ENCODE measurements at places on chromosomes 12 and 14.
A peak's percentile ranks its signal among the peaks of the same experiment; 100 is the strongest.

DNA sequence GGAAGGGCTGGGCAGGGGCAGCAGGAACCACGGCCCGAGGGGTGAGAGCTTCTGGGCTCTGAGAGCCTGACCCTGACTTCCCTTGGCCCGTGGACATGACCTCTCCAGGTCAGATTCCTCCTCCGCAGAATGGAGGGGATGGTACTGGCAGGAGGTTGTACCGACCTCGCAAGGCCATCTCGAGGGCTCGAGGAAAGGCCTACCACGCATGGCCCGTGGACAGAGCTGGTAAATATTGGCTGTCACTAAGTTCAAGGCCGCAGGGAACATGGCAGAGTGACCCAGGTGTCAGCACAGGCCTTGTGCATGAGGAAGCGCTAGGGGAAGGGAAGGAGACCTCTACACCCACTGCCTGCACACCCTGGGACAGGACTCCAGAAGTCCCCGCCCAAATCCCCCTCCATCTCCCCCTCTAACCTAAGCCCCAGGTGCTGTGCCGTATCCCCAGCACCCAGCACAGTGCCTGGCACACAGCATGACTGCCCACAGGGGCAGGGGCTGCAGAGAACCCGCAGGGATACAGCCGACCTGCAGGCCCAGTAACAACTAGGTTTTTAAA is 54.9 kb upstream of the PPP2R5C start:
- DNase-seq = no peak

GRCh38 chr12:17588968-17589367 is 501.0 kb downstream of the RERGL start:
- no peak for DNase-seq

DNA sequence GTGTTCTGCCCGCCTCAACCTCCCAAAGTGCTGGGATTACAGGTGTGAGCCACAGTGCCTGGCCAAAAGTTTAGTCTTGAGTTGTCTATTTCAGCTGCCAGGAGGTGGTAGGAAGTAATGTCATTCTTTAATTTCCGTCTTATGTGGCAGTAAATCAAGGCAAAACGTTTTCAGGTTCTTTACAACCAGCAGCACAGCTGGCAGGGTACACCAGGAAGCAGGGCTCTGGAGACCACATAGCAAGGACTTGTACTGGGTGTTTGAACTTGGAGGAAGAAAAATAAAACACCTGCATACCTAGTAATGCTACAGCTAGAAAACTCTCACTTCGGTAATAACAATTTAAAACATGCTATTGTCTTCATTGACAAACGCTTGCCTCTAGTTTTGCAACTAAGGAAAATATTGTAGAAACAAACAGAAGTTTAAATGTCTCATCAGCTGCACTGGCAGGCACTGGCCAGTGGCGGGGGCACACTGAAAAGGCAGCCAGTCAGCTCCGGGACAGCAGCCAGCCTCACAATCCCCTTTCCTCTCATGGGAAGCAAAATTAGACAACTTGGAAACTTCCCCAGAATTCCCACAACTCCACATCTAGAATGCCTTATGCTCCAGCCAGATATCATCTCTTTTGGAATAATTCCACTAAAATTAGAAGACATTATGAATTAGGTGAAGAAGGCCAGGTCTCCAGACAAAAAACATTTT is 72.2 kb downstream of the CLIP1 start:
- DNase-seq = peak; percentile 9

DNA sequence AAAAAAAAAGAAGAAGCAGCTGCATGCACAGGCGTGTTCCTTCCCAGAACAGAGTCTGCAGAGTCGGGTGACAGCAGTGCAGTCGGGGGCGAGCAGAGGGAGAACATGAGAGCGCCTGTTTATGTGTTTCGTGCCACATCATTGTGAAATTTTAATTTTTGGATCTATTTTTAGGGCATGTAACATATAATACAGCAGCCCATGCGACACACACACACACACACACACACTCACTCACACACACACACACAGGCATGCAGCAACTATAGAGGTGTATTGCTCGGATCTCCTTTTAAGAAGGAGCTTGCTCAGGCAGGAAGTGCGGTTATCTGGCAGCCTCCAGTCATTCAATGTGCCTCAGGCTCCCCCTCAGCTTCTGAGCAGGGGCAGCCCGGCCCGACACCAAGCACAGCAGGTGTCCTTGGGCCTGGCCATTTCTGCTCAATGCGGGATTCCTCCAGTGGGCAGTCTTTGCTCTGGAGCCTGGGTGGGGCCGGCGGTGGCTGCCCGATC is 71.8 kb downstream of the ZNF664 start:
- DNase-seq = no peak

DNA sequence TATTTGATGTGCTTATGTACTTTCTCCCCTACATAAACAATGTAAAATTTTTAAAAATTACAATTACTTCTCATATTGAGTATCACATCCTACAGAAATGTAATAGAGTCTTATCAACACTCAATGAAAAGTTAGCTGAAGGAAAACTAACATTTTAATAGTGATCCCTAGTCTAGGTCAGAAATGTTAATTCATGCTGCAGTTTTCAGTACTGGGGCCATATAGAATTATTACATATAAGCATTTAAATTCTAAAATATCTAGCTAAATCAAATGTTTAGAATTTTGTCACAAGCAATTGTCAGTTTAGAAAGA is 37.8 kb downstream of the SLC6A15 start:
- no peak for DNase-seq

DNA sequence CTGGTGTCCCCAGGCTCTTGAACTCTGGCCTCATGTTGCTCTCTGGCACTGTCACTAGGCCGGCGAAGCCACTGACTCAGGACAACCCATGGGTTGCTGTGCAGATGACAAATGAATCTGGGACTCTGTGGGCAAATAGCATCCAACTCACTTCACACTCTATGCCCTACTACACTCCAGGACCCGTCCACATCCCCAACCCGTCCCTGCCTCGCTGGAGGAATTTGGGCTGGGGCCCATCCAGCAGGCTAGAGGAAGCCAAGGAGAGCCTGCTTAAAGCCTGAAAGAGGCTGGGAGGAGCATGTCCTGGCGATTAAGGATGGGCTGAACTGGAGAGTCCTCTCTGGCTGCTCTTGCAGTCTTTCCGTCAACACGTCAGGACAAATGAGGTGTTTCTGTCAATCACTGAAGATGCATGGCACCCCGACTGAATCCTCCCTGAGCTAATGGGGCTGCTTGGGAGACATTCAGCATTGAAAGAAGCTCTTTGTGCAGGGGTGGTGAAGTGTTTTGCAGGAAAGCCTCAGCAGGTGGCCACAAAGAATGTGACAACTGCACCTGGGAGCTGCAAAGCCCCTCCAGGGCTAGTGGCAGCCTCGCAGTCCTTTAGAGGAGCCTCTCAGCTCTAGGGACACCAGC is 71.7 kb downstream of the ANO2 start:
- DNase-seq = no peak

DNA sequence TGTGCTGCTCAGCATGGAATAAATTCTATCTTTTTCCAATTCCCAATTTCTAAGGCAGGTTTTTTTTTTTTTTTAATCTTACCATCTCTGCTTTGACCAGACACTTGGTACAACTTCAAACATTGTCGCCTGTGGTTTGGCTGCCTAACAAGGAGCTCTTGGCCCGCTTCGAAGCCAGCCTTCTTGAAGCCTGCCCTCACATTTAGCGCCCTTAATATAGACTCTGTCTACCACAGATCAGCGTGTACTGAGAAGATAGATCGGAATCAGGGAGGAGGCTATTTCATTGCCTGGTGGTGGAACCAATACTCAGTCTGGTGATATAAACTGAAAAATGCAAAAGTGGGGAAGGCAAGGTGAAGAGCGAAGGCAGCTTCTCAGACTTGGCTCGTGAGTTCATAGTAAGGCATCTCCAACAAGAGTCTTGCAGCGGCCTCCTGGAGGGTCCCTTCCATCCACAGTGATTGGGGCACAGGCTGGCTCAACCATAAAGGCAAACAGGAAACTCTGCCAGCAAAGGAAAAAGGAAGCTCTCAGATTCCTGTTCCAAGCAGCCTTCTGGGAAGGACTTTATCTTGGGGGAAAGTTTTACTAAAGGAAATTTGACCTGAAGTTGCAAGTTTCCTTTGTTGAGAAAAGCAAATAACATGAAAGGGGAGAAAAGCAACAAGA is 103.2 kb upstream of the BCL2L14 start:
- no peak for DNase-seq

DNA sequence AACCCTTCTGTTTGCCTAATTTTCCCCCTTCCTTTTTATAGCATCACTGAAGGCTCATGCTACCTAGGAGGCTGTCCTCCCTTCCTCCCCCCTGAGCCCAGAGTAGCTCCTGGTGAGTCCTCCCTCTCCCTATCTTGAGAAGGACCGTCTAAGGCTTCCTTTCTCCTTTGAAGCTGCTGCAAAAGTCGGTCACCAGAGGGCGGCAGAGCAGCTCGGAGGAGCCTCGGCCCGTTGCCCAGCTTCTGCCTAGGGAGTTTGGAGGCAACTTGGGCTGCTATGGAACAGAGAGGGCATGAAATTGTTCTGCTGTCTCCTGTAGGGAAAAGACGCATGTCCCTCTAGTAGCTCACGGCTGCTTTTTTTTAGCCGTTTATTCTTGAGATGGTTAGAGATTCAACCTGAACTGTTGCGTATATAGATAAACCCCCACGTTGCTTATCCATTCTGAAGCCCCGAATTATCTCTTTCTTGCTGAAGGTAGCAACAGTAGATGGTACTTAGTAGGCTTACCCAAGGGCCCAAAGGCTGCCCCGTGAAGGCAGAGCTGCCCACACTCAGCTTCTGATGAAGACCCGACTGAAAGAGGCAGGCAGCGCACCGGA is 5.7 kb downstream of the WNT5B start:
- DNase-seq = peak; percentile 25

GRCh38 chr14:64721899-64722298 is 17.7 kb downstream of the PLEKHG3 start:
- no peak for DNase-seq

GRCh38 chr14:61866932-61867920 is 105.0 kb downstream of the SNAPC1 start:
- no peak for DNase-seq

GRCh38 chr12:107558816-107559382 is 126.7 kb upstream of the PWP1 start:
- no peak for DNase-seq

DNA sequence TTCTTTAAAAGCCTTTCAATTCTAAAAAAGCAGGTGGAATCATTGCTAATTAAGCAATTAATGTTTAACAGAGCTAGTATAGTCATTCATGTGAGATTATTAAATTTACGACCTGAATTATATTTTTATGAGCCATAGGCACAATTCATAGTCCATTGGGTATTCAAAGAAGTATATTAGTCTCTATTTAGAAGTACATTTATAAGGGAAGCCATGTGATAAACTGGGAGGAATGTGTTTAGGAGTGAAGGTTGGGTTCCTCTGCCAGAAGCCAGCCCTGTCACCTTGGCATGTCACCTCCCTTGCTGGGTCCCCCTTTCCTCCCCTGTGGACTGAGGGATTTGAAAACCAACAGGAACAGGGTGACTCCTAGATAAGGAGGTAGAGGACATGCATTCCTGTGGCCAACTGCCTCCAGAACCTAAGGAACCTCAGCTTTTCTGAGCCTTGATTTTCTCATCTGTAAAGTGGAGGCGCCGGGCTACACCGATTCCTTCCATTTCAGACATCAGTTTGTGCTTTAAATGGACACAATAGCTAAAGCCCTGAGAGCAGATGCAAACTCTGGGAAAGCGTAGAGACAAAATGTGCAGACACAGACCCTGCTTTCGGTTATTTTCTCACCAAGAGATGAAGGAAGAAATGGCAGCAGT is 5.4 kb upstream of the KRT2 start:
- no peak for DNase-seq

DNA sequence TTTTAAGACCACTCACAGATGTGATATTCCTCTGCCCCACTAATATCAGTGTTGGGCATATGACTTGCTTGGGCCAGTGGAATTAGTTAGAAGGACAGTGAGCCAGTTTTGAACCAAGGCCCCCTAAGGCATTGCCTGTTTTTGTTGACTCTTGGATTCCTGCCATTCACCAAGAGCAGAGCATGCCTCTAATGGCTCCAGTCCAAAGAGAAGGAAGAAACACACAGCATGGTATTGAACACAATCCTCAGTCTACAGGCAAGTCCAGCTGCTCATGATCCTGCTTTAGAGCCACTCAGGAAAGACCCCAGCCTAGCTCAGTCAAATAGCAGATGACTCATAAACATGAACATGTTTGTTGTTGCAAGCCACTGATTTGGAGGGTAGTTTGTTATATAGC is 1201.5 kb downstream of the BCL11B start:
- no peak for DNase-seq

DNA sequence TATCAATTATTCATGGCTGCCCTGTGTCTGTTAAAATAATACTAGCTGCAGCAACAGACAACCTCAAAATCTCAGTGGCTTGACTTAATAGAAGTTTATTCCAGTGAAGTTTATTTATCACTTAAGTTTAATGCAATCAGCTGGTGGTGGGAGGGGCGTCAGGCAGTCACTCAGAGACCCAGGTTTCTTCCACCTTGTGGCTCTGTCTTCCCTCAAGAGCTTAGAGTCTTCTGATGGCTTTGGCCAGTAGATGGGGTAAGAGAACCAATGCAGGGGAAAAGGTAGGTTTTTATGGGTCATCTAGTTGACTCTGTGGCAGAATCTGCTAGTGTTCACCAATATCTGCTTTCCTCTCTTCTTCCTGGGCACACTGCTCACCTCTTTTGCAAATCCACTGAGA is 668.9 kb downstream of the AACS start:
- no peak for DNase-seq

GRCh38 chr12:116918464-116918863 is 7.7 kb downstream of the FBXW8 start:
- no peak for DNase-seq

DNA sequence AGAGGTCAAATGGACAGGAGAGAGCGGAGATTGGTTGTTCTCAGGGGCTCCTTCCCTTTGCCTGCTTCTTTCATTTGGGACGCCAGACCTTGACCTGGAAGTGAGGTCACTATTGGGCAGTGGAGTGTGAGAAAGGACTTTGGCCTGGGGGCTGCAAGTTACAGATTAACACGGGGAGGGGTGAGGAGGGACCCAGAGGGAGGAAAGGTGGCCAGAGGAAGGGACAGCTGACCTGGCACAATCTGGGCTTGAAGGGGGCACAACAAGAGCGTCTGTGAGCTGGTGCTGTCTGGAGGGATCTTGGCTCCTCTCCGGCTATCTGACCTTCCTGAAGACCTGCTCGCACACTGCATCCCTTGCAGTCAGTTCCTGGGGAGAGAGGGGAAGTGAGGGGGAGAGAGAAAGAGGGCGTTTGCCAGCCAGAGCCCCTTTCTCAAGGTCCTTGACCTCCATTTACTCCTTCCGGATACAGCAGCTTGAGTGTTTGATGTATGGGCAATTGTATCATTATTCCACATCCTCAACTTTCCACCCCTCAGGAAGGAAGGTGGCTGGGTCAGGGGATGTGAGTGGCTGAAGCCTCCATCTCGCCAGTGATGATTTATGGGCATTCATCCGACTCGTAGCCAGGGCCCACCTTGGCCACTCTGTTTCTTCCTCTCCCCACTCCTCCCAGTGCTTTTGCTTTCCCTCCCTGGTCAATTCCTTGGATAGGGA is 4.7 kb downstream of the RBP5 start:
- DNase-seq = no peak

DNA sequence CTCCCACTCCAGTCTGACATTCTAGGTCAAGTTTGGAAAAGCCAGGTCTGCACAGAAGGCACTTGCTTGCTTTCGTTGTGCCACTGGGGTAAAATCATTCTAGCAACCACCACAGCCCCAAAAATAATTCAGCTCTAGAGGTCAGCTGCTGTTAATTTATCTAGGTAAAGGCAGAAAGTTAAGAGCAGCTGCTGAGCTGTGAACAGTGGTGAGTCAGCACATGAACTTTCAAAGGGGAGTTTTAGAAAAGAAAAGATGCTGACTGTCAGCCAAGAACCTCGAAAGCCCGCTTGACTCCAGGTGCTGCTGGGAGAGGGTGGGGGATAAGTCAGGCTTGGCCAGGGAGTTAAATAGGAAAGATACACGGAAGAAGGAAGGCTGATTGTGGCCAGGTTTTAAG is 12.7 kb downstream of the CCDC197 start:
- DNase-seq = peak; percentile 10

- DNase-seq = no peak
Measured at GRCh38 chr12:61412201-61412600, 848.0 kb upstream of the USP15 start.
